NCI-H2029 (cell line): ENCODE measurements at places on chromosomes 12 and 14.

GRCh38 chr12:13727707-13728195 is 253.7 kb downstream of the GRIN2B start:
- no peak for DNase-seq

DNA sequence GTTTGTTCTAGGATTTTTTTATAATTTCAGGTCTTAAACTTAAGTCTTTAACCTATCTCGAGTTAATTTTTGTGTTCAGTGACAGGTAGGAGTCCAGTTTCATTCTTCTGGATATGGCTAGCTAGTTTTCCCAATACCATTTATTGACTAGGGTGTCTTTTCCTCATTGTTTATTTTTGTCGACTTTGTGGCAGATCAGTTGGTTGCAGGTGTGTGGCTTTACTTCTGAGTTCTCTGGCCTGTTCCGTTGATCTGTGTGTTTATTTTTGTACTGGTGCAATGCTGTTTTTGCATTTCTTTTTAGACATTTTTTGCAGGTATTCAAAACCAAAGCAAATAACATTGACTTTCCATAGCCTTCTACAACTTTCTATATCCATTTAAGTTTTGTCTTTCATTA is 121.7 kb downstream of the ETNK1 start:
- DNase-seq = no peak

DNA sequence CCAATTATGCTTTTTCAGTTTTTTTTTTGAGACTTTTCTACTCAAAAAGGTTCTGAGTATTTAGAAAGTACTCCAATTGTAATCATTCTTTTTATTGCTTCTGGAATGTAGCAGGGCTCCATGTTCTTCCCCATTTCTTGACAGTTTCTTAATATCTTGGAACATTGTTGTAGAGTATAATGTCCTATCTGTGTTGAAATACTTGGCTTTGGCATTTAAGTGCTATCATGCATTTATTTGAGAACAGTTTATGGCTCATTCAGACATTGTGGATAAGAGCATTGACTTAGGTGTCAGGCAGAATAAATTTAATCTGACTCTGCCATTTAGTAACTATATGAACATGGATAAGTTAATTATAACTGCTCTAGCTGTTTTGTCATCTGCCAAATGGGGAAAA is 28.3 kb downstream of the ADIPOR2 start:
- no peak for DNase-seq

DNA sequence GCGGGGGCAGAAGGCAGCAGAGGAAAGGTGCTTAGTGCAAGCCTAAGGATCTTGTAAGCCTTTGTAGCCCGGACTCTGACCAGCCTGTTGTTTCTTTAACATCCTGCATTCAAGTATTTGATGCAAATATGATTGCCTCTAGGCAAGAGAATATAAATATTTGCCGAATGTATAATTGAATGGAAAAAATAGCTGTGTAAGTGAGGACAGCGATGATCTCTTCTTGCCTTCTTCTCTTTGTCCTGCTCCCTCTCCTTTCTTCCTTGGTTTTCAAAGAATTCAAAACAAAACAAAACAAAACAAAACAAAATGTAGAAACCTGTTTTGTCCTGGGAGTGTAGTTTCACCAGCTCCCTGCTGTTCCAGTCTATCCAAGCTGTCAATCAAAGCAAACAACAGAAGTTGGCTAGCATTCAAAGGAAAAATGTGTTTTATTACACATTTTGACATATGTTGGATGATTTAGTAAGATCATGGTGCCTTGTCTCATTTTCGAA is 74.9 kb upstream of the CPM start:
- peak; percentile 10 for DNase-seq

GRCh38 chr14:68397822-68398221 is 395.0 kb downstream of the ZFP36L1 start:
- DNase-seq = no peak

GRCh38 chr12:3127832-3128231 is 50.7 kb downstream of the TSPAN9 start:
- DNase-seq = no peak
